Activated CD8-positive, alpha-beta memory T cell treated with anti-CD3 and anti-CD28 coated beads for 4 hours (primary cell): ENCODE measurements at places on chromosomes 11 and 22.

DNA sequence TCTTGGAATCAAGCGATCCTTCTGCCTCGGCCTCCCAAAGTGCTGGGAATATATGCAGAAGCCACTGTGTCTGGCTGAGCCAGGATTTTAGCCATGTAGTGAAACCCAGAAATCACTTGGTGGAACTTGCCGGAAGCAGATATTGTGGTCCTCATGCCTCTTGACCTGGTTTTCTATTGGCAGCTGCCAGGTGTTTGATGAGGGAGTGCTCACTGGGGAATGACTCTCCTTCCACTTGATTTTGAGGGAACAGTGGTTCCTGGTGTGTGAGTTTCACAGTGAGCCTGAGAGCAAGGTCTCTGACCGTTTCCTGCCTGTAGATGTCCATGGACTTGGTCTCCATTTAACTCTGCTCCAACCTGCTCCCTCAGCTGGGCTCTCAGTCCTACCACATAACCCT lies 34.7 kb upstream of the ELF5 start:
- DNase-seq, result no peak

DNA sequence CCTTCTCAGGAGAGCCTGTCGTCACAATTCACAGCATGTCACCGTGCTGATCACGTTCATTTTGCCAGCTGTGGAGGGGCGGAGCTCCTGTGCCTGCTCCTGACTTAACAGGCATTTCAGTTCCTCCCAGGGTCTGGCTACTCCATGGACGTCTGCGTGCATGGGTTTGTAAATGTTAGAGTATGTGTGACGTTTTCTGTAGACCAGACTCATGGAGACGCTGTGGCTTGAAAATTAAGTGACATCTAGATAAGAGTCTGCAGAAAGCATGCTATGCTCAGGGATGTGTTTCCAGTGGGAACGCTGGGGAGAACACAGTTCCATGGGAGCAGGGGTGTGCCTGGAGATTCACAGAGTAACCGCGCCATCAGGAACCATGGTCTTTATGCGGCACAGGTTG lies 804.0 kb downstream of the TBC1D22A start:
- DNase-seq, result no peak

GRCh38 chr11:15884777-15885540 lies 471.4 kb downstream of the SOX6 start:
- DNase-seq, result no peak

- no peak for DNase-seq
Observed at GRCh38 chr22:20774882-20775281, 969 bp downstream of the SERPIND1 start.

DNA sequence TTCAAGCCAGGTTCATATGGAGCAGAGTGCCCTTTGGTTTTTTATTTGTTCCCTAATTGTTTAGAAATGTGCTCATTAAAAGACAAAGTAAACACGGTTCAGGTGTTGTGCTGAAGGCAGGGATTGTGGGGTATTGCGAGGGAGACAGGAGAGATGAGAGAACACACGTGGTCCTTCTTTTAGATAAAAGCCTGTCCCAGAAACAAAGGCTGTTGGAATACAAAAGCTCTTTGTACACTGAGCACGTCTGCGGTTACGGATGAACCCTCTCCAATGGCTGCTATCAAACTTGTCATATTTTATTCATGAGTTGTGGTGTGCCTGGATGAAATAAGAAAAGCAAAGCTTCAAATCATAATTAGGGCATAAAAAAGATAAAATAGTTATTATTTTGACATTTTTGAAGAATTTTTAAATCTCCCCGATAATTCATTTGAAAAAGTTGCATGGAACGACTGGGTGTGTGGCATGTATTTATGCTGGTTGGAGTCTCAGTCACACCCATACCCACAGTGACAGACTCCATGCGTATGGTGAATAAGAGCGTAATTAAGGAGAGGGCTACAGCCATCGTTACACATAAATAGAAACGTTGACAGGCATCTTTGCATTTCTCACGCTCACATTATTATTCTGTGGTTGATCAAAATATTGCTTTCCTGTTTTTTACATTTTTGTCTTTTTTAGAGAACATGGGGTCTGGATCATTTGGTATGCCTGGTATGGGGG lies 92.9 kb downstream of the NELL1 start:
- no peak for DNase-seq
